Nucleus accumbens (tissue), 56 donors: ENCODE measurements at places on chromosomes 2 and 18.

- no peak for DNase-seq
Observed at GRCh38 chr18:77346208-77346810, 96.7 kb downstream of the GALR1 start.

GRCh38 chr2:36356298-36356989 lies 866 bp downstream of the CRIM1 start:
- DNase-seq, result no peak

GRCh38 chr2:174248998-174249592 lies 763 bp upstream of the OLA1 start:
- no peak for DNase-seq

- no peak for DNase-seq
Observed at GRCh38 chr2:43387092-43388062, 161.0 kb upstream of the ZFP36L2 start.

GRCh38 chr2:127479219-127479825 lies 47.0 kb downstream of the IWS1 start:
- DNase-seq, result no peak

DNA sequence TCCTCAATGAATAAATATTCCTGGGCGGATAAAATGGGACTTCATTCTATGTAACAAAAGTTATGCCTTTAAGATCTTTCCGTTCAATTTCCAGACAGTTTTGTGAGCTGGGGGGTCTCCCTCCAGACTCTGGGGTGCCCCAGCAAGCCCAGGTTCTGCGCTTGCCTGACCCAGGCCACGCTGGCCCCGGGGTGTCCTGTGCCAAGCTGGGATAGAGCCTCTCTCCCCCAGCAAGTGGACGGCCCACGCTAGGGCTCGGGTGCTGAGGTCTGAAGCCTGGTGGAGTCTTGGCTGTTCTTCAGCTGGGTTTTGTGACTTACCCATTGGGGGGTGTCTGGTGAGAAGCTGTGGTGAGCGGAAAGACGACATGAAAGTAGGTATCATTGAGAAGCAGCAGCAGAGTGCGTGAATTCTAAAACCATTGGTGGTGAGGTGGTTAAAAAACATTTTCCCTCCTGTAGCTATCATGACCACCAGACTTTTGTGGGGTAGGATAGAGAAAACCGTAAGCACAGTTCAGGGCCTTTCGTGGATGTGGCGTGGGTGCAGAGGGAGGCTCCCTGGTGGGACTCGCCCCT lies 346.8 kb downstream of the ANAPC1 start:
- DNase-seq, result no peak

DNA sequence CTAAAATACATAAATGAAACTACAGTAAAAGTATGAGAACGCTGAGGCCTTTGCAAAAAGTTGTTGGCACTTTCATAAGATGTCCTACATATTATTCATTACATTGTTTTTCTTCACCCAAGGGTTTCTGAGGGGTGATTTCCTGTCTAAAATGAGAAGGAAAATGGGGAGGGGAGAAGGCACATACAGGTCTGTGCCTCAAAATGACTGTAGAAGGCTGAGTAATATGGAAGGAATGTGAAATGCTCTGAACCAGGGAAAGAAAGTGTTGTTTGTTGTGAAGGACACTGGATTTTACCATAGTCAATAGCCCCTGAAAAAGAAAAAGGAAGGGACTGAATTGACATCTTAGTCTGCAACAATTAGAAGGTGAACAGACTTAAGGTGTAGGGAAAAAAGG lies 99.5 kb upstream of the RNF152 start:
- no peak for DNase-seq

DNA sequence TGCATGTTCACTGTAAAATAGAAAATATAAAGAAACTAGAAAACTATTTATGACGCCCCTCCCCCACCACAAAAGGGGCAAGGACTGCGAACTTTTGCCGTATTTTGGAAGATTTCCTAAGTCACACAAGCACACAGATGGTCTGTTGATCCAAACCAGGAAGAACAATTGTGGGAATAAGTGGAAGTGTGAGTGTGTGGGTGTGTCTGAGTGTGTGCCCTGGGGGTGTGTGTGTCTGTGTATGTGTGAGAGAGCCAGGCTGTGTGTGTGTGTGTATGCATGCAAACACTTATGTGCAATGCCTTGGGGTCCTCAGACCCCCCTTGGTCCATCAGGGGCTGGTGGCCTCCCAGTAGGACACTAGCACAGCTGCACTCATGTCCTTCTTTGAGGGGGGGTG lies 43.1 kb downstream of the HPCAL1 start:
- no peak for DNase-seq

DNA sequence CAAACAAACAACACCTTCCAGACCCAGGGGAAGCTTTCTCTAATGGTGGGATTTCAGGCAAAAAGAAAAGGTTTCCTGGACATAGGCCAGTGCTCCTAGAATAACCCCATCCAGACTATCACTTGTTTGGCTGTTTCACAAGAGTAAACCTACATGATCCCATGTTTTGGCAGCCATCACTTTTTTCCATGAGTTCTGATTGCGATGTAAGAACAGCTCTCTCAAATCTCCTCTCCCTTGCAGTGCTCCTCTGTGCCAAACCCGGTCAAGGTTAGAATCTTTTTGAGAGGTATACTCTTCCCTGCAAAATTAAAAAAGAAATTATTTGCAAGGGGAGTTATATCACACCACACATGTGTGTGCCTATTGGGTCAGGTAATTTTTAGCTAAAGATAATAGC lies 11.9 kb downstream of the GRP start:
- DNase-seq, result no peak

DNA sequence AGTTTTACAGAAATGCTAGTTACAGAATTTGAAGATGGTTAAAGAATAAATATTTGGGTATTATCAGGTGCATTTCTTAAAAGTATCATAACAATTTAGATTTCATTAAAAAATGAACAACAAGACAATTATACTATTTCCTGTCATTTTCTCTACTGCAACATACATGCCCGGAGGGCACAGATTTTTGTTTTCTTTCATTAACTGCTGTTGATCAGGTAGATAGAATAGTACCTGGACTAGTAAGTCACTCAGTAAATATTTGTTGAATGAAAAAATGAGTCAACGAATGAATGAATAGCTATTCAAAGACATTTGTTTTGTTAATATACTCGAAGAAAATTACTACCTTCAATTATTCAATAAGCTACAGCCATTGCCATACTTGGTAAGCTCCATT lies 531.2 kb upstream of the VRK2 start:
- DNase-seq, result no peak

DNA sequence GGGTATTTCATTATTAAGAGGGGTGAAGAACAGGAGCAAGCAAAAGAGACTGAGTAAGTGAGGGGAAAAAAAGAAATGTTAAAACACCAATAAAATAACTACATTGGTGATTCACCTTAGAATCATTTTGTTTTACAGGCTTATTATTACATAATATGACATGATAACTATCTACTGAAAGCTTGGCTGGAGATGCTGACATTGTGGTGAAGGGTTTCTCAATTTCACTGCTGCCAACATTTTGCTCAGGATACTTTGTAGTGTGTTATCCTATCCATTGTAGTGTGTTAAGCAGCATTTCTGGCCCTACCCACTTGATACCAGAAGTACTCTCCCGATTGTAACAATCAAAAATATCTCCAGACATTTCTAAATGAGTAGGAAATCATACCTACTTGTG lies 1564.6 kb upstream of the NXPH2 start:
- DNase-seq, result no peak

- DNase-seq, result no peak
Observed at GRCh38 chr2:47503481-47504070, 100.6 kb downstream of the MSH2 start.

GRCh38 chr2:53475321-53475720 lies 292.3 kb upstream of the CHAC2 start:
- no peak for DNase-seq

DNA sequence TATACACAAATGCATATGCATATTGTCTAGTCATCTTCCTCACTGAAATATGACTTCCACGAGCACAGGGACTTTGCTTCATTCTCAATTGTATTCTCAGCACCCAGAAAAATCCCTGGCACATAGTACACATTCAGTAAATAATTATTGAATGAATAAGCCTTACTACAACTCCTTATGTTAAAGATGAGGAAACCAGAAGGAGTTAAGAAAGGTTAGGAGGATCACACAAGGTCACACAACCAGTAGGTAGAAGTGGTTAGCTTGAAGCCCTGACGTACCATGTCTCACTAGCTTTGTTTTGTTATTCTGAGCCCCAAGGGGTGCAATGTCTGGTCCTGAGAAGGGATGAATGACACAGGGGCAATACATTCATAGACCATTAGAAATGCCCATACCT lies 220.9 kb upstream of the PID1 start:
- DNase-seq, result no peak
